Thyroid gland (tissue), 4 donors: ENCODE measurements at places on chromosomes 11 and 22. TPM values are rescaled to one million over a fixed set of nuclear protein-coding genes. Genes with fewer than 3 reads are reported as not detected.

GRCh38 chr11:72671152-72672099, 2.8 kb downstream of the PDE2A start:
- no peaks in the 10 kb centered on the region for H3K36me3 ChIP-seq
- H3K27me3 ChIP-seq = no peaks in the 10 kb centered on the region
- no peaks in the 10 kb centered on the region for H3K4me1 ChIP-seq
- DNase-seq = no peak
- H3K4me3 ChIP-seq = no peak overlapping the region
- no peak overlapping the region for H3K27ac ChIP-seq

DNA sequence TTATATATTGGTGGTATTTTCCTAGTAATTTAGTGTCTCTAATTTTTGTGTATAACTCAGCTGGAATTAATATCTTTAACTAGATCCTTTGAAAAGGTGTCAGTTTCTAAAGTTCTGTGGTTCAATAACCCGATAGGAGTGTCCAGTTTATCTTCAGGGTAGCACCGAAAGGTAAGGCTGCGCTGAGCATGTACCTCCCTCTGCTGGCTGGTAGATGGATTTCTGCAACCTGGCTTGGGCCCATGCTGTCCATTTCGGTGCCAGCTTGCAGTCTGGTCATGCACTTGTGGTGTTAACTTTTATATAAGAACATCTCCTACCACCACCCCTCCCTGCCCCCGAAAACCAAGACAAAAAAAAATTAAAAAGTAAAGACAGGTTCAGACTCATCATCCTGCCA, 24.7 kb downstream of the EXT2 start:
- peaks cover 15% of the 10 kb centered on the region for H3K36me3 ChIP-seq
- no peaks in the 10 kb centered on the region for H3K27me3 ChIP-seq
- no peak for DNase-seq
- no peaks in the 10 kb centered on the region for H3K4me1 ChIP-seq

GRCh38 chr11:81963018-81963417, 770.6 kb downstream of the FAM181B start:
- DNase-seq = no peak
- H3K27me3 ChIP-seq = no peaks in the 10 kb centered on the region
- H3K36me3 ChIP-seq = no peaks in the 10 kb centered on the region
- H3K4me3 ChIP-seq = no peak overlapping the region
- H3K4me1 ChIP-seq = no peaks in the 10 kb centered on the region
- H3K27ac ChIP-seq = no peak overlapping the region

DNA sequence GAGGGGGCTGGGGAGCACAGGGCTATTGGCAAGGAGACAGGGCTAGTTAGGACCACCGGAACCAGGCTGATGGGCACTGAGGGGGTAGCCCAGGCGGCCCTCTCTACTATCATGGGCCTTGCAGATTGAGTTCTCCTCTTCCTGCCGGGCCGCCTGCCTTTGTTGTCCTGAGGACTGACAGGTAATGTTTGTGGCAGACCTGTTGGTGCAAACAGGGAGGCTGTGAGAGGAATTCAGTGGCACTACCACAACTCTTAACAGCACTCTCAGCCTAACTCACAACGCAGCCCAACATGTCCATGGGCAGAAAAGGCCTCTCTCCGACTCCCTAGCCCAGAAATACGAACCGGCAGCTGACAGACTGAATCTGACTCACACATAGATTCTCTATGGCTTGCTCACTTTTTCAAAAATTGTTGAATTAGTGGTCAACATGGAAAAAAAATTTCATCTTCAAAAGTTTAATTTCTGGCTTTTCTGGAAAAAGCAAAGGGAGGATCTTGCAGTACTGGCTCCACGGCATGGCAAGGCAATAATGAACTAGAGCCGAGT, 11.4 kb downstream of the KCNJ5 start:
- DNase-seq = no peak
- H3K27me3 ChIP-seq = no peaks in the 10 kb centered on the region
- H3K4me3 ChIP-seq = no peak overlapping the region
- no peak overlapping the region for H3K27ac ChIP-seq
- no peaks in the 10 kb centered on the region for H3K36me3 ChIP-seq

NCF4 gene
- 6.7 TPM for total RNA-seq

GRCh38 chr11:102458548-102458947, 6.0 kb upstream of the TMEM123 start:
- H3K4me1 ChIP-seq = peaks cover 63% of the 10 kb centered on the region
- H3K4me3 ChIP-seq = no peak overlapping the region
- no peaks in the 10 kb centered on the region for H3K36me3 ChIP-seq
- H3K27ac ChIP-seq = no peak overlapping the region
- no peak for DNase-seq

RFPL3 gene
- not detected for total RNA-seq
